ENCODE measurements at places on chromosomes 7 and 10.

DNA sequence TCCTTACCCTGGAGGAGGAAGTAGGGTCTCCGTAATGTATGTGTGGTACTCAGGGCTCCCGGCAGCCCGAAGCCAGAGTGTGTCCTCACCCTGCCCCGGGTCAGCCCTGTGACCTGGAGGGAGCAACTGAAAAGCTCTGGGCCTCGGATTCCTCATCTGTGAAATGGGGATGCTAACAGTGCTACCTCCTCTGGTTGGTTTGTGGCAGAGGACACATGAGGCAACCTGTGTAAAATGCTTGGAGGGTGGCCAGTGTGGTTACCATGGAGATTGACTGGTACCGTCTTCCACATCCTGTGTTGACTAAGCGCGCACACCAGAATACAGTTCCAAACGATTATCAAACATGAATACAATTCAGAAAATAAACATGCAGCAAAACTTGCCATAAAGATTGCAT lies 163.8 kb upstream of the KLF6 start:
- DNase-seq, result no peak

DNA sequence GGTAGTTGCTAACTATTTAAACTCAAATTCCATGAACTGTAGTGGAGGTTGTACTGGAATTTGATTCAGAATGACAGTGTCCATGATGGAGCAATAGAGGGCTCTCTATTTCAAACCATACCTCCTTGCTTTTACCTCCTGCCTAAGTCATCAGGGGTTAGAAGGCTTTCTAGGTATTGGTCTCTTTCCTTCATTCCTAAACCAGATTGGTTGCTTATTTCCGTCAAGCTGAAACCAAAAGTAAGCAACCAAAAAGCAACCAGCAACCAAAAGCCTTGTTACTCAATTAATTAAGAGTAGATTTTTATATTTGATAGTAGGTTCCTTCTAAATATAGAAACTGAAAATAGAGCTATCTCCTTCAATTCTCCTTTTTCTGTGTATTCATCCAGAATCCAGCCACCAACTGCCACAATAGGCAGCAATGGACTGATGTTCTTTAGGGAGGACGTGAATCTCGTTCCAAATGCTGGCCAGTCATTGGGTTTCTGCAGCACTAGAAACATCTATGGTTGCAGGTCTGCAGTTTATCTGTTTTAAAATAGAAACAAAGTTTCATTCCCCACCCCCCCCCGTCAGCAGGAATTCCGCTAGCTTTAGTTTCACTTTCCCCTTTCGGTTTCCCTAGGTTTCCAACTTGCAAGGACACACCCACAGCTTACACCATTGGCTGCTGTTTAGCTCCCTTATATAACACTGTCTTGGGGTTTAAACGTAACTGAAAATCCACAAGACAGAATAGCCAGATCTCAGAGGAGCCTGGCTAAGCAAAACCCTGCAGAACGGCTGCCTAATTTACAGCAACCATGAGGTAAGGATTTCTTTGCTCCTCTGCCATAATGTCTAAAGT lies at the start of gene IFIT1:
IFIT1 (plus strand) TSS at position 717 of the 850 bp plus-strand sequence; CDS start at position 807, 90 bp downstream.
- DNase-seq, result peak; percentile 72

DNA sequence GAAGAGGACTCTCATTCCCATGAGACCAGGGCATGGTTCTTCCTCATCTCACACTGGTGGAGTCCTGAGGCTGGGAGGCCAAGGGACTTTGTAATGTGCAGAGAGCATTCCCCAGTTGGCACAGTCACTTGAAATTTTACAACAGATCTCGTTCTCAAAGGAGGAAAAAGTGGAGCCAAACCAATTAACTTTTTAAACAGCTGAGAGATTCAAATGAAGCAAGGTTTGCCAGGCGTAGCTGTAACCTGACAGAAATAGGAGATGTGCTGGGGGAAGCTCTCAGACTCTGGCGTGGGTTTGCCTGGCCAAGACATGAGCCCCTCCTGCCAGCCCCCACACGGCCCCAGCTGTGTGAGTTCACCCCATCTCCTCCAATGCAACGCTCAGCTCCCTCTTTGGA lies 12.0 kb upstream of the CPXM2 start:
- no peak for DNase-seq

GRCh38 chr10:86635402-86635801 lies 18.9 kb upstream of the OPN4 start:
- DNase-seq, result no peak

DNA sequence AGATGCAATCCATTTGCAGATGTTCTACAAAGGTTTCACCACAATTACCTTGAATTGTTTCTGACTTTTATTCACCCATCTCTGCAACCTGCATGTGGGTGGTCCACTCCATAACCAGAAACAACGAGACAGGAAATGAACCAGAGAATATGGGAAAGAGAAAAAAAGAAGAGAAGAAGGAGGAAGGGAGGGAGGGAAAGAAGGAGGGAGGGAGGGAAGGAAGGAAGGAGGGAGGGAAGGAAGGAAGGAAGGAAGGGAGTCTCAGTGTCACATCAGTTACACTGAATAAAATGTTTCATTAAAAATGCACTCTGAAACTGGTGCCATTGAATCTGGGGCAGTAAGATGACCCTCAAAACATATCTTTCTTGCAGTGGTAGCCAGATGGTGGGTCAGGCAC lies 301.3 kb upstream of the MGMT start:
- no peak for DNase-seq

- DNase-seq, result no peak
These were observed 18.9 kb downstream of the RCC1L start for GRCh38 chr7:75054744-75055143.

DNA sequence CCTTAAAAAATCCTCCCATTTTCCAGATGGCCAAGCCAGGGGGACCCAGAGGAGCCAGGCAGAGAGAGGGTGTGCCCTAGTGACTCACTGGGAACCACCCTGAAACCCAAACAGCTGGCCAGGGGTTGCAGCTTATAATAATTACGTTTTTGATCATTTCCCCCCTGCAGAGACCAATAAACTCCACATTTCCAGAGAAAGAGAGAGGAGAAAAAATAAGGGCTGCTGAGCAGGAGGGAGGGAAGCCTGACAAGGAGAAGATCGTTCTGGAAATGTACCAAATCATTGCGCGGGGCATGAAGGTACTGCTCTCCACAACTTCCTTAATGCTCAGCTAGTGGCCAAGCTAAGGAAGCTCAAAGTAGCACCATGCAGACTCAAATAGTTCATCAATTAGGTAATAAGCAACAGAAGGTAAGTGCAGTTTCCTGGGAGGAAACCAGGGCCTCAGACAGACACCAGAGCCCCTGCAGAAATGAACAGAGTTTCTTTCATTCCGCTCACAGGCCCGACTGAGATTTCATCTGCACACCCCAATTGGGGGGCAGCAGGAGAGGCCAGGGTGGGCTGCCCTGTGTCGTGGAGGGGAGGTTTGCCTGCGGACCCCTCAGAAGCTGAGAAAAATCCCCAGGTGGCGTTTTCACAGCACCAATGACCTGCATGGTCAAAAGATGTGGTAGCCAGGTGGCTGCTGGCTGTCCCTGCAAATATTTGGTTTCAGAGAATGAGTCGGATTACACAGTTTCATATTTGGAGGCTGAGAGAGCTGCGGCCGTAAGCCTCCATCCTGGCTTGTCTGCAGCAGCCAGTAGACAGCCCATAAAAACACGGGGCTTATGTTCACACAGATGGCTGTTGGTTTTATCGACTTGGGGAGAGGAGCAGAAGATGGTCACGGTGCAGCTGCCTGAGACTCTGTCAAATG lies 153.2 kb upstream of the LYZL2 start:
- no peak for DNase-seq

DNA sequence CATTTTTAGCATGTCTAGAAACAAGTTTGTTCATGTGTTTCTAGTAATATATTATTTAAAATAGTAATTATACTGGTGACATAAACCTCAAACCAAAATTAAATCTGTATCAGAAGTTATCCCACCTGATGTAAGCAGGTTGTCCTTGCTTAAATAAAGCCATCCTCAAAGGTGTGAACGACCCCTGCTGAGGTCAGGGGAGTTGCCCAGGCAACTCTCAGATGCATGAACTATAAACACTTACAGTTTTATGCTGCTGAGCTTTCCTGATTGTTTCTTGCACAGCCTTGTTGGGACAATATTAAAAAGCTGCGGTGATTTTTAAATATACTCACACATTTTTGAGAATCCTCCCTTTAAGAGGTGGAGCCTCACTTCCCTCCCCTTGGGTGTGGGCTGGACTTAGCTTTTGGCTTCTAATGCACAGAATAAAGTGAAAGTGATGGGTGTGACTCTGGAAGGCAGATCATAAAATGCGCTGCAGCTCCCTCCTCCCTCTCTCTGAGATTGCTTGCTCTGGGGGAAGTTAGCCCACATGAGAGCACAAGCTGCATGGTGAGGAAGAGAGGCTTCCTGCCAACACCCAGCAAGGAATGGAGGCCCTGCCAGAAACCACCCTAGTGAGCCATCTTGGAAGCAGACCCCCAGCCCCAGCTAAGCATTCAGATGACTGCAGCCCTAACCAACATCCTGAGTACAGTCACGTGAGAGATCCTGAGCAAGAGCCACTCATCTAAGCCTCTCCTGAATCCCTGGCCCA lies 152.7 kb downstream of the SKIDA1 start:
- DNase-seq, result no peak

- DNase-seq, result no peak
These were observed 134.1 kb downstream of the TEX36 start for GRCh38 chr10:125548878-125549277.

DNA sequence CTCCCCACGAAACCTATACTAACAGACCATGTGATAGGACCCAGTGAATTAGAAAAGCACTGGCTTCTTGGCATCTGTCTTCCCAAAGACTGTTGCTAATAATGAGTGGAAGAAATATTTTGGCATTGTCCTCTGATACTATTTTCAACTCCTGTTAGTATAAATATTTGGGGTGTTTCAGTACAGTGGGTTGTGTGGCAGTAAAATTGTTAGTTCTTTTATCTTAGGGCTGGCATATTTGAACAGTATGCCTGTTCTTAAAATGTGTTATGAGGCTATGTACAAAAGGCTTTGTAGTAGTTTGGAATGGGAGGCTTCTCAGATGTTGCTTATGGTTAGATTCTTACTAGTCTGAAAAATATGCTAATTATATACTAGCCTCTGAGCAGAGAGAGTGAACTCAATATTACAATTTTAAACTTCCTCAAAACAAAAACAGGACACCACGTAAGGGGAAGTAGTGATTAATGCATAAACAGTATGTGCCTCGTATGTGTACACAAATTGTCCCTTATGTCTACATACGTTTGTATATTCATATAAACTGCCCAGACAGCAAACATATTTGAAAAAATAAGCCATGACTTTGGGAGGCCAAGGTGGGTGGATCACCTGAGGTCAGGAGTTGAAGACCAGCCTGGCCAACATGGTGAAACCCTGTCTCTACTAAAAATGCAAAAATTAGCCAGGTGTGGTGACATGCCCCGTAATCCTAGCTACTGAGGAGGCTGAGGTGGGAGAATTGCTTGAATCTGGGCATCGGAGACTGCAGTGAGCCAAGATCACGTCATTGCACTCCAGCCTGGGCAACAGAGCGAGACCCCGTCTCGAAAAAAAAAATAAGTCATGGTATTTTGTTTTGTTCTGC lies 115.4 kb downstream of the ARID5B start:
- no peak for DNase-seq

- DNase-seq, result no peak
These were observed 275.8 kb downstream of the CACNA2D1 start for GRCh38 chr7:82167558-82168314.

DNA sequence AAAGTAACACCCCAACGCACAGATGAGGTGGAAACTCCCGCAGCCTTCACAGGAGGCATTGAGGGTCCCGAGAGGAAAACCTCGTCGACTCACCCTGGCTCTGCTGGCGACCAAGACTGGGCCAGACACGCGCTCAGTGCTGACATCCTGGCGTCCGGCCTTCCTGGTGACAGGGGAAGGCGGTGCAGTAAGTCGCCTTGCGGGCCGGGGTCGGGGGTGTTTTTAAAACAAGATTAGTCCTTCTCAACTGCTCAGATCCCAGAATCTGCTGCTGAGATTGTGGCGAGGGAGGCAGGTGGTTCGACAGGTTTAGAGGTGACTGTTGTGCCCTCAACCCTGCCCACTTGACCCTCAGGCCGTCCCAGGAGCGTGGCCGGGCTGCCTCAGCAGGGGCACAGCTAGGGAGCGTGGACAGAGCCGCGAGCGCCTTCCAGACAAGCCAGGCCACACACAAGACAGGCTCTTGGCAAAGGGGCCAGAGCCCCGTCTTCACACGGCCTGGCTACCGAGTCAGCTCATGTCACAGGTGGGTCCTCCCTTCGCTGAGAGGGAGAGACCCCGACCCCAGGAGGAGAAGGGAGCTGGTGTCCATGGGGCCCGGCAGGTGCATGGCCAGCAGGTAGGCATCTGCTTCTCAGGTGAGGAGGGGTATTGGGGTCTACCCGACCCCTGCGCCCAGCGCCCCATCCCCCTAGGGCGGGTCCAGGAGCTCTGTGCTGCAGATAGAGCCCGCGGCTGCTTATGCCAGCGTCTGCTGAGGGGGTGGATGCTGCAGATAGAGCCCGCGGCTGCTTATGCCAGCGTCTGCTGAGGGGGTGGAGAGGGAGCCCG lies 81.6 kb downstream of the DNAJB6 start:
- DNase-seq, result no peak

- peak; percentile 78 for DNase-seq
These were observed 4.8 kb downstream of the ANK3 start for GRCh38 chr10:60384708-60385398.

DNA sequence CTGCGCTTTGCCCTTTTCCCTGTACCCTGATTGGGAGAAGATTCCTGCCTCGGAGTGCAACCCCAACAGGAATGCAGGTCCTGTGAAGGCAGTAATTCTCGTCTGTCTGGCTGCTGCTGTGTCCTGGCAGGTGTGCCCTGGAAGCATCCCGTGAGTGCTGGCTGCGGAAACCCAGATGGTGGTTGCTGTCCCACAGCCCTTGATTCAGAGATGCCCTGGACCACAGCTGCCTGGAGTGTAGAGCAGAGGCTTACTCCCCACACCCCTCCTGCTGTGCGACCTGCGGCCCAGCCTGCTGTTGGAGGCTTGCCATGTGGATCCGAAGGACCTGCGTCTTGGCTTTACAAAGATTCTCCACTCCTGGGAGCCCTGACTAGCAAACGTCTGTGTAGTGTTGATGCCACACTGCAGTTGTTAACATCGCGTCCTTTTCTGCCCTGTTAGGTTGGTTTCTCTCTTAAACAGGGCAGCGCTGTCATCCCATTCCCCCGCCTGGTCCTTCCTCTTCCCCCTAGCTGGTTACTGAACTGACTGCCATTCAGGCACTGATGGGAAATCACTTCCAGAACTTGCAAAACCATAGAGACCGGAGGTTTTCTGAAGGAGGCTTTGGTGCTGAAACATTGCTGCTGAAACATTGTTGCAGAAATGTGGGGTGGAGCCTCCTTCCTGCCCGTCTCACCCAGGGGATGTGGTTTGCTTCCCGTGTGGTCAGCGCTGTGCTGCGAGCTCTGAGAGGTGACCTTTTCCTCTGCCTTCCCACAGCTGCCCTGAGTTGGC lies 53.3 kb downstream of the DNAJB6 start:
- no peak for DNase-seq

- no peak for DNase-seq
These were observed 26.2 kb downstream of the ADAM22 start for GRCh38 chr7:87960239-87960638.

Measured in cerebellar nuclear complex (tissue), 1 donor.